ENCODE measurements at places on chromosomes 1 and 21.
A peak's percentile ranks its signal among the peaks of the same experiment; 100 is the strongest.

- H3K27ac ChIP-seq: no peak overlapping the region
- DNase-seq: no peak
- peaks cover 4% of the 10 kb centered on the region for H3K4me1 ChIP-seq
- H3K4me3 ChIP-seq: no peak overlapping the region
Measured at GRCh38 chr1:177920091-177920490, 49.8 kb downstream of the SEC16B start.

- no peak overlapping the region for H3K4me3 ChIP-seq
- no peaks in the 10 kb centered on the region for H3K27me3 ChIP-seq
- DNase-seq: no peak
- H3K27ac ChIP-seq: no peak overlapping the region
Measured at GRCh38 chr1:223717695-223718363, 5.5 kb downstream of the CAPN2 start.

- H3K27ac ChIP-seq: no peak overlapping the region
- H3K36me3 ChIP-seq: no peaks in the 10 kb centered on the region
- no peak overlapping the region for H3K4me3 ChIP-seq
- DNase-seq: no peak
Measured at GRCh38 chr1:177181280-177181630, 10.5 kb downstream of the BRINP2 start.

GRCh38 chr1:158818975-158819431 is 12.1 kb upstream of the MNDA start:
- no peaks in the 10 kb centered on the region for H3K27me3 ChIP-seq
- H3K36me3 ChIP-seq: no peaks in the 10 kb centered on the region
- no peak overlapping the region for H3K27ac ChIP-seq
- no peak overlapping the region for H3K4me3 ChIP-seq
- no peak for DNase-seq

DNA sequence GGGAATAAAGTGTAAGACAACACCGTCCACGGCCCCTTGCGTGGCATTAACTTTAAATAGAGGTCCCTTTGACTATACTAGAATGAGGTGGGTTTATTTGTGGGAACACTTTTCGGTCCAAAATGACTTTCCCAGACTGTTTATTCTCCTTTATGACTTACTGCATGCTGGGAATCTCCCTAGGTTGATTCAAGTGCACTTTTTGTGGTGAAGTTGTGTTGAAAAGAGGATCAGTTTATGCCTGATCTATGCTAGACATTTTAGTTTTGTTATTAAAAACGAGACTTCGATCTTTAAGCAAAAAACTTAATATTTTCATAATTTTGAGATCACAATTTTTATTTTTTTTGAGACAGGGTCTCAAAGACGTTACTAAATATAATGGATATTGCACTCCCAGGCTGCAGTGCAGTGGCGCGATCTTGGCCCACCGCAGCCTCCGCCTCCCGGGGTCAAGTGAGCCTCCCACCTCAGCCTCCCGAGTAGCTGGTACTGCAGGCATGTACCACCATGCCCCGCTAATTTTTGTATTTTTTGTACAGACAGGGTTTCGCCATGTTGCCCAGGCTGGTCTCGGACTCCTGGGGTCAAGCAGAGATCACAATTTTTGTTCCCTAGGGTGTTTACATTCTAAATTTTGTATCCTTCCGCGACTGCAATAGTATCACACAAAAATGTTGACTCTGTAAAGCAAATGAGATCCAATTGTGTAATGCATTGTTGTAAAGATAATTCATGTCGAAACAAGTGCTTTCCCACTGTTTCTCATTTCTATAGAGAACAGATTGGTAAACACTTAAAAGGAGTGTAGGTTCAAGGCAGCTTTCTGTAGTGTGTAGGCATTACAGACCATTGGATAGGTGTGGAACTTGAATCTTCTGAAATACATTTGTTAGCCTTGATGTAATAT is 1.6 kb downstream of the CDC42 start:
- no peaks in the 10 kb centered on the region for H3K36me3 ChIP-seq
- peak overlapping the region; percentile 95 for H3K4me3 ChIP-seq
- DNase-seq: peak; percentile 34
- peak overlapping the region; percentile 100 for H3K27ac ChIP-seq
- peaks cover 13% of the 10 kb centered on the region for H3K4me1 ChIP-seq

- H3K27me3 ChIP-seq: no peaks in the 10 kb centered on the region
- peaks cover 3% of the 10 kb centered on the region for H3K4me1 ChIP-seq
- H3K27ac ChIP-seq: no peak overlapping the region
- H3K36me3 ChIP-seq: no peaks in the 10 kb centered on the region
- DNase-seq: no peak
Measured at GRCh38 chr1:209748620-209749019, 7.2 kb upstream of the TRAF3IP3 start.

GRCh38 chr1:178919581-178919980 is 48.7 kb upstream of the ANGPTL1 start:
- no peaks in the 10 kb centered on the region for H3K27me3 ChIP-seq
- H3K27ac ChIP-seq: peak overlapping the region; percentile 27
- H3K36me3 ChIP-seq: no peaks in the 10 kb centered on the region
- H3K4me3 ChIP-seq: no peak overlapping the region

DNA sequence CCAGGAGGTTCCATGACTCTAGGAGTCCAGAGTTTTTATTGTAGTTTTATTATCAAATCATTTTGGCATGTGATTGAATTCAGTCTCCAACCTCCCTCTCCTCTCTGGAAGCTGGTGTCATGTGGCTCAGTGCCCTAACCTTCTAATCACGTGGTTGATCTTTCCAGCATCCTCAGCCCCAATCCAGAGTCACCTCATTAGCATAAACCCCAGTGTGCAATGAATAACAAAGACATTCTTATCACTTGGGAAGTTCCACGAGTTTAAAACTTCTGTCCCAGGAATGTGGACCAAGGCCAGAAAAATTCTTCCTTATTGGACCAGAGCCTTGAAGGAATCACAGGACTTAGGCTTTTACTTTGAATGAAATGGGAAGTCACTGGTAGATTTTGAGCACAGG is 52.2 kb downstream of the KIRREL1 start:
- H3K36me3 ChIP-seq: no peaks in the 10 kb centered on the region
- H3K27ac ChIP-seq: no peak overlapping the region
- H3K27me3 ChIP-seq: no peaks in the 10 kb centered on the region
- peaks cover 26% of the 10 kb centered on the region for H3K4me1 ChIP-seq

DNA sequence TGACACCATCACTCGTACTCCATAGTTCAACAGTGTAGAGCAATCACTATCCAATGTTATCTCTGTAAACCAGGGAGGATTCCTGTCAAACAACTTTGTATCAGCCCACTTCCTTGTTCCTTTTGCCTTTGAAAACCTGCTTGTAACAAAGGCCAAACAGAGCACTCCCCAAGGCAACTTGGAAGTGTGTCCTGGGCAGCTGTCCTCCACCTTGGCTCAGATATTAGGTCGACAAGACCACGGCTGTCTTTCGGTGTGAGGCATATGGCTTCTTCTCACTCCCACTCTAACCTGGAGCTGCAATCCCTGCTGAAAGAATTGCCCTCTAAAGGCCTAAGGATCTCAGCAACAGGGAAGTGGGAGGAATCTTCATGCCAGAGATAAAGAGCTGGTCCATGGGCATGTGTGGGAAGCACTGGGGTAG is 66.7 kb downstream of the ITPKB start:
- H3K27me3 ChIP-seq: no peaks in the 10 kb centered on the region
- no peak for DNase-seq
- H3K4me1 ChIP-seq: peaks cover 16% of the 10 kb centered on the region
- H3K27ac ChIP-seq: no peak overlapping the region
- no peak overlapping the region for H3K4me3 ChIP-seq
- no peaks in the 10 kb centered on the region for H3K36me3 ChIP-seq

DNA sequence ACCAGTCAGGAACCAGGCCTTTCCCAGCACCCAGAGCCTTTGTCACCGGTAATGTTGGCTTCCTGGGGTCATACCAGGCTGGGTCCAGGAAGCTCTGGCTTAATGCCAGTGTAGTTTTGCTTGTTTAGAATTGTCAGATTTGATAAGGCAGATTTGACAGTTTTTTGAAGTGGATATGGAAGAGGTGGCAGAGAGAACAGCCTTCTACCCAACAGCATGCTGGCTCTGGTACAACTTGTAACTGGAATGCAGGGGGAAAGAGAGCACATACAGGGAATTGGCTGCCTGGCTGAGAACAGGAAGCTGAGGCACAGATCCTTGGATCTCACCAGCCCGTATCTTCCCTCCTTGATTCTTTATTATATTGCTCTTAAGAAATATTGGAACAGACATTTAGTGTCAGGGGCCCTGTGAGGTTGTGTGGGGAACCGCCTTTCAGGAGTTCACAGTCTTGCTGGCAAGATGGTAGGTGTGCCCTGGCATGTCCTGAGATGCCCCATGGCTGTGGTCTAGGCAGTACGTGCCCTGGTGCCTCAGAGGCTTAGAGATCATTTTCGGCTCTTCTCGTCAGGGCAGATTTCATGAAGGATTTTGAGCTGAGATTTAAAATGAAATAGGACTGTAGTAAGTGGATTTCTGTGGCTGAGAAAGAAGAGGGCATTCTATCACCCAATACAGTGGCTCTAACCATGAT is 227.0 kb downstream of the PBX1 start:
- no peak overlapping the region for H3K4me3 ChIP-seq
- H3K36me3 ChIP-seq: no peaks in the 10 kb centered on the region
- peak; percentile 25 for DNase-seq
- no peaks in the 10 kb centered on the region for H3K27me3 ChIP-seq
- peaks cover 28% of the 10 kb centered on the region for H3K4me1 ChIP-seq

All from ovary (tissue), 10 donors.